T-helper 2 cell (primary cell): ENCODE measurements at places on chromosomes 2 and 18.

DNA sequence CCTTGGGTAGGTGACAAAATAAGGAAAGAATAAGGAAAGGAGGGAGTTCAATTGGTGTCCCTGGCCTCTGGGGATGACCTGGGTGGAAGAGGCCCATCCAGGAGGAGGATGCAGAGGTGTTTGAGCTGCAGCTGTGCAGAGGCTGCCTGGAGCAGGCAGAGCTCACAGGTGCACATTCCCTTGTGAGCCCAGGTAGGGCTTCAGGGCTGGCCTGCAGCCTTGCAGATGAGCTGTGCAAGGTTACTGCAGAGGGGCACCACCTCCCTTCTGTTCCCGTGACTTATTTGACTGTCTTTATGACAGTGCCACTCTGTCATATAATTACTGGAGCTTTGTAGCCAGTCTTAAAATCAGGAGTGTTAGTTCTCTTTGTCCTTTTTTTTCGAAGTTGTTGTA is 263.2 kb upstream of the HS6ST1 start:
- DNase-seq: no peak

DNA sequence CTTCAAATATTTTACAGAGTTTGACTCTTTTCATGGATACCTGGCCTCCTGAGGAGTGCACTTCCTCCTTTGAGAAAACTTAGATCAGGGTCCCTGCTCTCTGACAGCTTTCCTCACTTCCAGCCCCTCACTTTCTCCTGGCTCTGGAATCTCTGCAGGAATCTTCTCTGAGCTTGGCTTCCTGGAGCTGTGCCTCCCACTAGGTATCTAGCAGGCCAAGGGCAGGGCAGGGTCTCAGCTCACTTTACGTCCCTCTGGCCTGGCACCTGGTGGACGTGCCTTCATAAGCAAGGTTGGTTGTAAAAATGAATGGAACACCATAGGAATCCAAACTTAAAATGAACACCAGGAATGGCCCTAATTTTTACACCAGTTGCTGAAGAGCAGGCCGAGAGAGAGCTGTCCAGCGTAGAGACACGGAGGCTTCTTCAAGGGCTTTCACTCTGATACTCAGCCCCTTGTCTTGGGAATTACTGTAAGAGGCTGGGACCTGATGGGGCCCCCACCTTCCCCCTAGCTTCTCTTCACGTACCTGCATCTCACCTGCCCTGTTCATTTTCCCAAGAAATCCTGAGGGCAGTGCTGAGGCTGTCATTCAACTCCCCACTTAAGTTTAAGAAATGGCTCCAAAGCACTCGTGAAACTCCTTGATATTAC is 426.9 kb upstream of the ID2 start:
- DNase-seq: no peak

- no peak for DNase-seq
Observed at GRCh38 chr2:12320027-12320734, 396.6 kb upstream of the TRIB2 start.

- DNase-seq: no peak
Observed at GRCh38 chr2:1340141-1340512, 73.1 kb upstream of the TPO start.

- peak; percentile 76 for DNase-seq
Observed at GRCh38 chr2:172437419-172438341, 10.3 kb downstream of the ITGA6 start.

DNA sequence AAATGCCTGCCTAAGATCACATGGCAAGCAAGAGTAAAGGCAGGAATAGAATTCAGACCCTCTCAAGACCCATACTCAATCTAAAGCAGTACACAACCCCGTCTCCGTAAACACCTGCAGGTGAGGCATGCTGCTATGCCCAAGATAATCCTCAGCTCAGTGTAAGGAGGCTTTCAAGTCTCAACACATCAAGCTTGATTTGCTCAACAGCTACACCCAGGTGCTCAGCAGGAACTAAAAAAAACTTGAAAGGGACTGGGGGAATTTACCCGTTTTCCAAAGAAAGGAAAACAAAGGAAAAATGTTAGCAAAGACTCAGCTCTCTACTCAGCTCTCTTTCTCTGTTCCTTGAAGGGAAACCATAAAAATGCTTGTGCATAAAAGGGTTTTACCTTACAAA is 301.8 kb downstream of the C1D start:
- DNase-seq: no peak

- DNase-seq: no peak
Observed at GRCh38 chr18:48735080-48735676, 196.3 kb downstream of the CTIF start.

- no peak for DNase-seq
Observed at GRCh38 chr2:45681675-45682074, 30.2 kb downstream of the PRKCE start.

GRCh38 chr2:137173463-137173862 is 408.1 kb downstream of the THSD7B start:
- peak; percentile 10 for DNase-seq

DNA sequence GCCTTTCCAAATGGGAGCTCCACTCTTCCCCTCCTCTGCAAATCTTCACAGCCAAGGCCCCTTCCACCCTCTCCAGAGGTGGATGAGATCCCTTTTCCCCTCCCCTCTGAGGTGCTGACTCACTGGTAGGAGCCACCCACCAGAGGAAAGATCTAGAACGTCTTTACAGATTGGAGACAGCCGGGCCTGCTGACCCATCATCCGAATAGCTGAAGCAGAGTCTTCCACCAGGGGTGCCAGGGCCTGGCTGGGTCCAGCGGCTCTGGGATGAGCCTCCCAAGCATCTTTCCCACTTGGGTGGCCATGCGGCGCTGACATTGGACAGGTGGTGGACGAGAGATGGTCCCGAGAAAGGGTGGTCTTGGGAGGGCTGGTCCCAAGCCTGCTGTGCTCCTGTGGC is 9.0 kb downstream of the ERFE start:
- DNase-seq: no peak

DNA sequence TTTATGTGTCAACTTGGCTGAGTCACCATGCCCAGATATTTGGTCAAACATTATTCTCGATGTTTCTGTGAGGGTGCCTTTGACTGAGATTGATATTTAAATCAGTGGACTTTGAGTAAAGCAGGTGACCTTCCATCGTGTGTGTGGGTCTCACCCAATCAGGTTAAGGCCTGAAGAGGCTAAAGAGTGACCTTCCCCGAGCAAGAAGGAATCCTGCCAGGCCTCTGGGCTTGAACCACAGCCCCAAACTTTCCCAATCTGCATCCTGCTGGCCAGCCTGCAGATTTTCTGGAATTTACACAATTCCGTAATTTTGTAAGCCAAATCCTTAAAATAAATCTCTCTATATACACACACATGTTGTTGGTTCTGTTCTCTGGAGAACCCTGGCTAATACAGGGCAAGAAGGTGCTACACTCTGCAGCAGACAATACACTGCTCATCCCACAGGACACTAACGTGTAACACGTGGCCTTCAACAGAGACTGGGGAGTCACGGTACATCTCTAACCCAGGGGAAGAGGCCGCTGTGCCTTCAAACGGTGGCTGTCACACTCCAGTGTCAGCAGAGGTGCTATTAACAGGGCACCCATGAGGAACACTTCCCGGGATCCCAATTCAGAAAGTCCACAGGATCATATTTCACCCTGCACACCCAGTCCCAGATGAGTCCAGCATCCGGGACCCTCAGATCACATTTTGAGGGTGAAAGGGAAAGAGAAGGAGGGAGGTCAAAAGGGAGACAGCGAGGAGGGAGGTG is 113.1 kb upstream of the ID2 start:
- DNase-seq: no peak

GRCh38 chr2:30756051-30756719 is 51.1 kb downstream of the CAPN13 start:
- DNase-seq: no peak

GRCh38 chr18:69658685-69659084 is 258.0 kb downstream of the DOK6 start:
- DNase-seq: no peak

DNA sequence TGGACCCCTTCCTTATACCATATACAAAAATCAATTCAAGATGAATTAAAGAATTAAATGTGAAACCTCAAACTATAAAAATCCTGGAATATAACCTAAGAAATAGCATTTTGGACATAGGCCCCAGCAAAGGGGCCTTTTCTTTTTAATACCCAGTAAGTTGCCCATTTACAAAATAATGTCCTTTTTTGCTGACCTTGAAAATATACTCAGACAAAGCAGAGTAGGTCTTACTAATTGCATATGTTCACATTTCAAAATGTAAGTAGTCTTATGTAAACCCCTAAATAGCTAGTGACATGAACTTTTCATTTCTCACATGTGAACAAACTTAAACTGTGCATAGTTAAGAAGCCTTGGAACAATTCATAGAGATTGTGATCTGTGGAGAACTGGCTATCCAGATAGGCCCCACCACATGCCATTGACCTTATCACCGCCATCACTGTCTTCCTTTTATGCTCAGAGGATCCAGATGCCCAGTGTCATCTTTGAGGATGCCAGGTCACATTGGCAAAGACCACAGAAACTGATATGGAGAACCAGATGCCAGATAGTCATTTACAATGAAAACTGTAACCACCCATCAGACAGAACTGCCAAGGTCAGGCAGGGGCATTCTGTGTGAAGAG is 282.4 kb upstream of the RAB12 start:
- no peak for DNase-seq

DNA sequence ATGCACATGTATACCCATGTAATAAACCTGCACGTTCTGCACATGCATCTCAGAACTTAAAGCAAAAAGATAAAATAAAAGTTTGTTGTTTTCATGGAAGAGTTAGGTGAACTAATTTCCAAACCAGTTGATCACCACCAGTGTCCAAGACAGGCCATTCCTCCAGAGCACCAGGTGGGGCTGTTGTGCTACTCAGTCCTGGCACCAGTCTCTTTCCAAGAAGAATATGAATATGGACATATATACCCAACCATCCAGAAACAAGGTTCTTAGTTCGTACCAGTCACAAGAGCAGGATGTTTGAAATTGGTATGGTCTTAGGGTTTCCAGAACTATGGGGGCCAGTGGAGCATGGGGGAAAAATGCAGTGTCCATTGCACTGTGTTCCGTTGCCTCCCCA is 17.2 kb upstream of the TNP1 start:
- DNase-seq: no peak

- DNase-seq: no peak
Observed at GRCh38 chr18:9712130-9712577, 4.1 kb downstream of the RAB31 start.

DNA sequence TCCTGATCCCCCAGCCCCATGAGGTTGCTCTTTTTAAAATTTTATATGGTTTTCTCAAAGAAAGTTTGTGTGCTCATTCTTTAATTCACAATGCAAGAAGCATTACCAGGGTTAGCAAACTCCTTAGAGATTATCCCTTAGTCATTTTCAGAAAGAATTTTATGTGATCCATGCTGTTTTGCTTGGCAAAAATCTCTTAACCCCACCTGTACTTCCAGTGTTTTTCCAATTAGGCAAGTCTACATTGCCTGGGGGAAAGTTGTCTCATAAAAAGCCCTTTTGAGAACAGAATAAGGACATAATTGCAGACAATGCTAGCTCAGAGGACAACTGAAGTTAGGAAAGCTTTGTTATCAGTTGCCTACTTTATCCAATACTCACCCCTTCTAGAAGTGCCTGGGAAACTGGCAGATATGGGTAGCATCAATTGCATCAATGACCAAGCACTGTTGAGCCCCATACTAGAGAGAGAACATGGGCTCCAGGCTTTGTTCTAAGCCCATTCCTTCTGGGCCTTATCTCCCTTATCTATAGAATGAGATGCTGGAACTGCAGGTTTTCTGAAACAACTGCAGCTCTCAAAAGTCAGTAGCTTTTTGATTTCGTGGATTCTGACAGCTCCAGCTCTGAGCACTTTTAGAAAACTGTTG is 265.9 kb upstream of the SPHKAP start:
- no peak for DNase-seq

DNA sequence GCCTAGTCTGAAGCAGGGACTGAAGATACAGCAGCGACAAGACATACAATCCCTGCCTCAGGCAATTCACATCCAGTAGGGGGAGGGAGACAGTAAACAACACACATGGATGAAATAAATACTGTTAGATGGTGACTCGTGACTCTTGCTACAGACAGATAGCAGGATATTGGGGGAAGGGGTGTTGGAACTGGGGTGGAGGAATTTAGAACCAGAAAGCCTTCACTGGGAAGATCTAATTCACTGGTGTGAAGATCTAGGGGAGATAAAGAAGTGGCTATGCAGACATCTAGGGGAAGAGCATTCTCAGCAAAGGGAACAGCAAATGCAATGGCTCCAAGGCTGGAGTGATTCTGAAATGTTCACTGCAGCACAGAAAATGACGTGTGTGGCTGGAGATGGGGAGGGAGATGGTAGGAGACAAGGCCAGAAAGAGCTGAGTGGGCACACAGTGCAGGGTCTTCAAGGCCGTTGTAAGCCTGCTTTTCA is 52.6 kb upstream of the TMEM163 start:
- DNase-seq: no peak
